Dermis blood vessel endothelial cell (primary cell): ENCODE measurements at places on chromosomes 13 and 19. TPM values are rescaled to one million over a fixed set of nuclear protein-coding genes. Genes with fewer than 3 reads are reported as not detected.

Gene MZT1
- total RNA-seq, result 10.0 and 12.7 TPM in 2 replicates

Gene SPTBN4
- 0.05 and 0.17 TPM in 2 replicates for total RNA-seq

Gene NLRP4
- under 0.01 TPM in 1 of 2 replicates, not detected in the other for total RNA-seq

Gene GPR12
- not detected in 2 replicates for total RNA-seq

Gene ZNF556
- total RNA-seq, result under 0.01 TPM in 1 of 2 replicates, not detected in the other

Gene GTF2F1
- 41.4 and 74.5 TPM in 2 replicates for total RNA-seq

Gene FAM124A
- total RNA-seq, result 9.4 and 9.7 TPM in 2 replicates

Gene DIRAS1
- 0.23 and 0.51 TPM in 2 replicates for total RNA-seq

Gene LGALS7B
- total RNA-seq, result 1.4 TPM in 1 of 2 replicates, not detected in the other

Gene KLHL1
- total RNA-seq, result not detected in 2 replicates

Gene FCER2
- not detected in 2 replicates for total RNA-seq

Gene FLT3LG
- total RNA-seq, result 1.2 and 1.6 TPM in 2 replicates

Gene COX7A1
- total RNA-seq, result 7.1 and 24.0 TPM in 2 replicates
